ENCODE measurements at places on chromosomes 11 and 22.
A peak's percentile ranks its signal among the peaks of the same experiment; 100 is the strongest.

DNA sequence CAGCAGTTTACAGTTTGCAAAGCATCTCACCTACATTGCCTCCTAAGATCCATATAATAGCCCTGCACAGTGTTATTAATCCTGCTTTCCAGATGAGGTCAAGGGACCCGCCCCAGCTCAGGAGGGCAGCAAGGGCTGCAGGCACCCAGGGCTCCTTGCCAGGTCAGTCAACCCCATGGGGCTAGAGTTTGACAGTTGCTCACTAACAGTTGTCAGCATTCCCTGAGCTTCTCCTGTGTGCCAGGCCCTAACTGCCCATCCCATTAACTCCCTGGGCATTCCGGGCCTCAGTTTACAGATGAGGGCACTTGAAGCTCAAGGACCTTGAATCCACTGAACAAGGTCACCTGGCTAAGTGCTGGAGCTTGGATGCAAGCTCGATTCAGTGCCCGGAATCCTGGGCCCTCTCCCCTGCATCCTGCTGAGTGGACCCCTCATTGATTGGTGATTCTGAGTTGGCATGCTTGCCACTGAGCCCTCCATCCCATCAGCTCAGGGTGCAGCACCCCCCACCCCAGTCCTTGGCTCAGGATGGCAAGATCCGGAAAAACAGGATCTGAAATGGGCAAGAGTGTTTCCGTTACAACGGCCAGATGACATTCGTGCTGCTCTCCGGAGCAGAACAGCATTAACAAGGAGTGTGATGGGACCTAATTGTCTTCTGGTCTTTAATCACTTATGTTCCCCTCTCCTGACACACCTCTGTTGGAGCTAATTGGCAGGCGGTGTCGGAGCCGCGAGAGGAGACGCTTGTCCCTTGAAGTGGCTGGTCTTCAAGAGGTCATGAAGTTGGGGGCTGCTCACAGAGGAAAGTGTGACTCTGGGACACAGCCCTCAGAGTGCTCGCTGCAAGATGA lies 87.4 kb upstream of the SHISAL1 start:
- no peak for DNase-seq

GRCh38 chr11:71156301-71156700 lies 96.1 kb downstream of the SHANK2 start:
- DNase-seq: no peak

- DNase-seq: no peak
These were observed 35.5 kb upstream of the SYT13 start for GRCh38 chr11:45321669-45322068.

GRCh38 chr11:110433393-110434333 lies 3.9 kb downstream of the FDX1 start:
- peak; percentile 36 for DNase-seq

DNA sequence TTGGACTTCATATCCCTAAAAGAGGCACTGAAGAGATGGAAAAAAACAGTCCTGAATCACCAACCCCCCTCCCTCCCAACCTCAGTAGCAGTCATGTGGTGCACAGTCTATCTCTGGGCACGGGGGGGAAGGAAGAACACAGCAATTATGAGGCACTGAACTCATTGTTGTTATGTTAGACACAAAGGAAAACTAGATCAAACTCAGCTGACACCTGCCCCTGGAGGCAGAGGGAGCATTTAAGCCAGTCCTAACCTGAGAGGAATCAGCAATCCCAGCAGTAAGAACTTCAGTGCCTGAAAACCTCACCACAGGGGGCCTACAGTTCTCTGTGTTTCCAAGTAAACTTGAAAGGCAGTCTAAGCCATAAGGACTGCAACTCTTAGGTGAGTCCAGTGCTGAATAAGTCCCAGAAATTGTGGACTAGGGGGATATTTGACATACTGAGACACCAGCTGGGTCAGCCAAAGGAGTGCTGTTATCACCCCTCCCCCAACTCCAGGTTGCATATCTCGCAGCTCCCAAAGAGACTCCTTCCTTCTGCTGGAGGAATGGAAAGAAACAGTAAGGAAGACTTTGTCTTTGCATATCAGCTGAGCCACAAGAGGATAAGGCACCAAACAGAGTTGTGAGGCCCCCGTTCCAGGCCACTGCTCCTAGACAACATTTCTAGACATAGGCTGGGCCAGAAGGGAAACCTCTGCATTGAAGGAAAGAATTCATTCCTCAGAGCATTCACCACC lies 72.5 kb downstream of the GLYATL1 start:
- no peak for DNase-seq

DNA sequence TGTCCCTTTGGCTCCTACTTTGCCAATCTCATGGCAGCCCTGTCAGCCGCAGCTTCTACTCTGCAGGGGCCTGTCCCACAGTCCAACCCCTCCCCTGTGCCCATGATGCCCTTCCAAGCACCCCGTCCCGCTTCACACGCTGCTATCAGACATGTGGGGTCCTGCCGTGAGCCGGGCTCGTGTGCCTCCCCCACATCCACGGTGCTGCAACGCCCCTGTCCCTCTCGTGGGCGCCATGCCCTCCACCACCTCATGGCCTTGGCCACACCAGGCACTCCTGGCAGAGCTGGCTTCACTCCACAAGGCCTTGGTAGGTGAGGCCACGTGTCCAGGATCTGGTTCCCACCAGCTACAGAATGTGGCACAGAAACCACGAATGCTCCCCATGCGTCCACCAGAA lies 23.0 kb downstream of the CHID1 start:
- DNase-seq: no peak

DNA sequence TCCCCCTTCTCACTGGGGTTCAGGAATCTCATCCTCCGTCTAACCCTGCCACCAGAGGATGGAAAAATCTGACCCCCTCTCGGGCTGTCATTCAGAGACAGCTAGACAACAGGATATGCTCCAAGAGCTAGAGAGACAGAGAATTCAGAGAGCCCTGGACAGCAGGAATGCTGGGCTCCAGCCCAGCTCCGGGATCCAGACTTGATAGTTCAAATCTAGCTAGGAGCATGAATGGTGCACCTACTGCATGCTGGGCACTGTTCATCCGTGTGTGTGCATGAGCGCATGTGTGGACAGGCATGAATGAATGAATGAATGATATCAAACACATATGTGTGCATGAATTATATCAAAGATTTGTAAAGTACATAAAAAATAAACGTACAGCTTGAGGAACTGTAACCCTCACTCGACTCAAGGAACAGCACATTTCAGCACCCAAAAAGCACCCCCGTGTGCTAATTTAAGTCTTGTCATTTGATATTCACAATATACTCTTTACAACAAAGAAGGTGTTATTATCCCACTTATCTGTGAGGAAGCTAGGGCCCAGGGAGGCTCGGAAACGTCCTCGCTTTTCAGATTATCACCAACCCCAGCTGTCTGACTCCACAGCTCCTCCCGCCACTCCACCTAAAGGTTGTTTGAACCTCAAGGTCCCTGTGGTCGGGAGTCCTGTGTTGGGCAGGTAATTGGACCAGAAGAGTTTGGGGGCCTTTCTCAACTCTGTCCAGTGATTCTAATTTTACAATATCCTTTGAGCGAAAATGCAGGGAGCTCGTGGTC lies 640 bp upstream of the VSIG10L2 start:
- no peak for DNase-seq

DNA sequence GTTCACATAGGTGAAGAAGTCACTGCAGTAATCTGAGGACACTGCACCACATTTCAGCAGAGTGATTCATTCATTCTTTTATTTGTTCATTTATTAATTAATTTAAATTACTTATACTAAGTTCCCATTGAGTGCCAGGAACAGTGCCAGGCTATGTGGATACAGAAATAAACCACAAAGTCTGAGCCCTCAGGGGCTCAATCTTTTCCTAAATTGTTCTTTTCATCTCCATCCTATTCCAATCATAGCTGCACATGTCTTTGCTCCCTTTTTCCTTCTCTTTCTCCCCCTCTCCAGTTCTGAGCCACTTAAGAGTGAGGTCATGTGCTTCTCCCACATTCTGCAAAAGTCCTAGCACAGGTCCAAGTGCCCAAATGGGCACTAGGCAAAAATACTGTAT lies 4.9 kb downstream of the SYTL2 start:
- no peak for DNase-seq

GRCh38 chr22:46081831-46082210 lies 68.5 kb upstream of the PPARA start:
- no peak for DNase-seq

DNA sequence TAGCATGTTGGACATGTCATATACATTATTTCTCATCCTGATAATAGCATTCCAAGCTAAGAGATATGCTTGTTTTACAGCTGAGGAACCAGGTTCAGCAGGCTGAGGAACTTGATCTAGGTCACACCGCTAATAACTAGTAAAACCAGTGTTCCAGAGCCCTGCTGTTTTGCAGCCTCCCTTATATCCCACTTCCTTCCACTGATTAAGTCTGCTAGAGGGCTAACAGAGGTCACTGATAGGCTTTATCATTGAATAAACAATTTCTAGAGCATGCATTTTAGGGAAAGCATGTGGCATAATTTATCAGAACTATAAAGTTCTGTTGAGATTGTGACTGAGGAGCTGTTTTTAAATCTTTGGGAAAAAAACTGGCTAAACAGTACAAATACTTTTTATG lies 54.0 kb downstream of the UVRAG start:
- no peak for DNase-seq

DNA sequence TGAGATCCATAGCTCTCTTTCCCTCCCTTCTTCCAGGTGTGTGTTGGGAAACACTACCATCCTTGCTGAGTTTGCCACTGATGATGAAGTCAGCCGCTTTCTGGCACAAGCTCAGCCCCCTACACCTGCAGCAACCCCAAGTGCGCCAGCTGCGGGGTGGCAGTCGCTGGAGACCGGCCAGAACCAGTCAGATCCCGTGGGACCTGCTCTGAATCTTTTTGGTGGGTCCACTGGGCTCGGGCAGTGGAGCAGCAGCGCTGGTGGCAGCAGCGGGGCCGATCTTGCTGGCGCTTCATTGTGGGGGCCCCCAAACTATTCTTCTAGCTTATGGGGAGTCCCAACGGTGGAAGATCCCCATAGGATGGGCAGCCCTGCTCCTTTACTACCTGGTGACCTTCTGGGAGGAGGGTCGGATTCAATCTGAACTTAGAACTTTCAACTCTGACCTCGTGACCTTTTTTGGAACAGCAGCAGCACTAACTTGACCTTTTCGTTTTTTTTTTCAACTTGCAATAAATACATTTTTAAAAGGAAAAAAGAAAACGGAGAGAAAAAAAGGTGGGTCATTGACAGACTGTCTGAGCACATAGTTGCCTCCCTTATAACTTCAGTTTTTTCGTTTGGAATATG lies 23.4 kb upstream of the ADSL start:
- no peak for DNase-seq

DNA sequence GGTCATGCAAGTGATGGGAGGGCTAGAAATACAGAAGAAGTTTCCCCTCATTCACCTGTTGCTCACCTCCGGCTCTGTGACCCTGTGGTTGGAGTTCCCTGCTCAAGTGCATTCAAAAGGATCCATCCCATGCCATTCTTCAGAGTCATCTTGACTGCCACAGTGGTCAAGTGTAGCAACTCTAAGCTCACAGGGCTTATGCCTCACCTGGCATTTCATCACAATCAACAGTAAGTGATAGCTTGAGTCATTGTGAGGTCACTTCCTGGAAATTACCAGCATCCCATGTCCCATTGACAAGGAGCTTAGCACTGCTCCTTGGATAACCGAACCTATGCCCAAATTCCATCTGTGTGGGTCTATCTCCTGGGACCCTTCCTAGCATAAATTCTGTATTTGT lies 55.6 kb downstream of the OR4C45 start:
- DNase-seq: no peak

Measured in NCI-H446 treated with DMSO at 0.1 percent for 48 hours (cell line).